ENCODE measurements at places on chromosomes 5 and 9.
A peak's percentile ranks its signal among the peaks of the same experiment; 100 is the strongest.

GRCh38 chr5:109739741-109740728 is 50.3 kb downstream of the MAN2A1 start:
- no peak for DNase-seq

DNA sequence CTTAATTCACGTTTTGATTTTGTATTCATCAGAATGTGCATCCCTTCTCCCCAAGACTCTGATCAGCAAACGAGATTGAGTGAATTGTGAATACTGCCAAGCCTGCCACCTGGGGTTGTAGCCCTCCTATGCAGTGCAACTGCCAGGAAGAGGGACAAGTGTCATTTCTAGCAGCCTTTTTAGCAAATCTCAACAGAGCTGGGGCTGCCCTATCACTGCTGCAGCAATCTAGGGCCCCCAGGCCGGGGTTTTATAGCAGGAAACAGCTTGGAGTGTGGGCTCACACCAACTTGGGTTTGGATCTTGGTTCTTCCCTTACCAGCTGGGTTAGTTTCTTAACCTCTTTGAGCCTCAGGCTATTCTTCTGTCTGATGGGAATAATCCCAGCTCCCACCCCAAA is 4.0 kb downstream of the CSF1R start:
- DNase-seq = no peak

DNA sequence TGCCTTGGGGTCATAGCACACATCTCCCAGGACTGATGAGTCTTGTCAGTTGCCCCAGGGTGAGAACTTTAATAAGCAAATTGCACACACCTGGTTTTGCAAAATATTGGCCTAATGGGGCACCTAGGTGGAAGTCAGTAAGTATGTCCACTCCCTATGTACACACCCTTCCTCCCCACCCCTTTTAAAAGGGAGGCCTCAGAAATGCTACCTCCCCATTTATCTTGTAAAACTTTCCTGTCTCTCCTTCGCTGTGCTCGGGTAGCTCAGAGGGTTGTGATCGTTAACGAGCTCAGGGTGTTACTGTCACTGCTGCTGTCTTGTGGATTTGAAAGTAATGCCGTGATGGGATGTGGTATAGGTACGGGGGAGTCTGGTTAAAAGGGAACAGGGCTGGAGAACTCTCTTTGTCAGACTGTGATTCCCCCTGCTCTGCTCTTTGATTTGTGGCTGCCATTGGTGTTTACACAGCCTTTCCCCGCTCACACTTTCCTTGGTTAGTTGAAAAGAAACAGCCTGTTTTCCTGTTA is 26.2 kb downstream of the ZNF462 start:
- no peak for DNase-seq

DNA sequence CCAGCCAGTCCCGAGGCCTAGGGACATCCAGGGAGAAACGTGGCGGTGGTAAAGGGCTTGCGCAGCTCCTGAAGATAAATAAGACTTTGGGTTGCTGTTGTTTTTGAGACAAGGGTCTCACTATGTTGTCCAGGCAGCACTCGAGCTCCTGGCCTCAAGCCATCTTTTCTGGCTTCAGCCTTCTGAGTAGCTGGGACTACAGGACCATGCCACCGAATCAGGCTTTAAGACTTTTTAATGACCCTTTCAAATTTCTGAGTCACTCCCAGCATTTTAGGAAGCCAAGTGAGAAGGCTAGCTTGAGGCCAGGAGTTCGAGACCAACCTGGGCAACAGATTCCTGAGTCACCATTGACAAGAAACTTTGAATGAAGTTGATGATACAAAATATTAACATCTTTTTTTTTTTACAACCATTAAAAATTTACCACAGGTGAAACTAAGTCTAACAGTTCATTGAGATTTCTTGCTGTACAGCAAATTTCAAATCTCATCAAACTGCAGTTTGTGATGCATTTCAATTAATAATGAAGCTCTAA is 817 bp upstream of the GNE start:
- no peak for DNase-seq

- DNase-seq = no peak
Observed at GRCh38 chr5:113017881-113018635, 41.5 kb downstream of the DCP2 start.

- no peak for DNase-seq
Observed at GRCh38 chr9:68546596-68547390, 6.1 kb upstream of the TMEM252 start.

DNA sequence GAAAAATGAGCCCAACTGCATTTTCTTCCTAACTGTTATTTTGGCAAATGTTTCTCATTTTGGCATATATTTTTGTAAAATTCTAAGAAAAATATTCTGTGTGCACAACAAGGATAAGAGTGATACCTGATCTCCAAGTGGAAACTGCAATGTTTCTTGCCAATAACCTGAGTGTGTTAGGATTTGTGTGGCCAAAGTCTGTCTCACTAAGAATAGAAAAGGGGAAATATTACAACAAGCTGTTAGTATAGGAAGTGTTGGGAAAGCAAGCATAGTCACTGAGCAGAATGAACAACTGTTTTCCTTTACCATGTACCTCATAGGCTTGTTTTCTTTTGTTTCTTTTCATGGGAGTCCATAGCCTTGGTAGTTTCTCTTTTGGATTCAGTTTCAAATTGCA is 624.2 kb downstream of the MTRR start:
- no peak for DNase-seq

GRCh38 chr9:20914556-20914955 is 116.9 kb downstream of the HACD4 start:
- no peak for DNase-seq

DNA sequence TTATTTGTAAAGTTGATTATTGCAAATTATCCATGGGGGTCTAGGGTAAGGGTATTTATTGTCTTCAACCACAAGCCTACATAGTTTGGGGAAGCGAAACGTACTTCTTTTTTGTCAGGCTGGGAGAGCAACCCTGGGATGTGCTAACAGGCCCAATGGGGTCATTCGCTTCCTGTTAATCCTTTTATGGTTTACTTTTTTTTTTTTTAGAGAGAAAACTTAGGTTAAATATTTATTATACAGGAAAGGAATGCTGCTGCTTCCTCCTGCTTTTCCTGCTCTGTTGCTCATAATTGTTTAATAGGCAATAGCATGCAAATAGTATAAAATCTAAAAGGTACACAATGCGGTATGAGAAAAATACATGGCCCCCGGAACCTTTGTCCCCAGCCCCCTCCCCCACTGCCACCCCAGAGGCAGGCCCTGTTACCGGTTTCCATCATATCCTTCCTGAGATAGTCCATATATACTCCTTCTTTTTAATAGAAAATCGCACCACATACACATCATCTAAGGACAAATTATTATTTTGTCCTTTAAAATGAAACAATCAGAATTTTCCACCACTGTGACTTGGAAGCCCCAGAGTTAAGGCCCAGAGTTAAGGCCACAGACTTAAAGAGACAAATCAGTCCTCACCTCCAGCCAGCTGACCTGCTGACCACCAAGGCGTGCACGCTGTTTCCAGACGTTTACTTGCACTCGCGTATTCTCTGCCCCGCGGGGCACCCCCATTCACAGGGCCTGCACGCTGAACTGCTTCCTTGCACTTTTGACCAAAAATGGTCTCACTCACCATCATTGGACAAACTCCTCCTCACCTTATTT is 83.9 kb downstream of the NDFIP1 start:
- DNase-seq = no peak

GRCh38 chr5:151612689-151613427 is 21.7 kb upstream of the FAT2 start:
- DNase-seq = peak; percentile 23

DNA sequence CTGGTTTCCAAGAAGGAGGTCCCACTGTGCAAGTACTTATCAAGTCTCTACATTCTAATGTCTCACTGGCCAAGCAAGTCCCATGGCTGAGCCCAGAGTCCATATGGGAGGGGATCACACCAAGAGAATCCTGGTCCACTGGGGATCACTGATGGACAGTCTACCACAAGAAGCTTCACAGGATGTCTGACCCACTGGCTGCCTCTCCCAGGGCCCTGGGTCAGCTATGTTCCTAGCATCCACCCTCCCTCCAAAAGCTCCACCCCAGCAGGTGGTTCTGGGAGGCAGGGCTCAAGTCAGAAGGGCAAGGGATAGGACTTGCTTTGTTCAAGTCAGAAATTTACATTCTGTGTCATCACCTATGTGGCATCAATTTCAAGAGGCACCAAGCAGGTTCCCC is 508.5 kb downstream of the BNC2 start:
- DNase-seq = no peak

- no peak for DNase-seq
Observed at GRCh38 chr5:119255571-119256356, 100.1 kb upstream of the TNFAIP8 start.

GRCh38 chr9:92378865-92379560 is 25.4 kb downstream of the OGN start:
- DNase-seq = no peak
